LHCN-M2 (cell line): ENCODE measurements at places on chromosomes 7 and 10. TPM values are rescaled to one million over a fixed set of nuclear protein-coding genes. Genes with fewer than 3 reads are reported as not detected.

DNA sequence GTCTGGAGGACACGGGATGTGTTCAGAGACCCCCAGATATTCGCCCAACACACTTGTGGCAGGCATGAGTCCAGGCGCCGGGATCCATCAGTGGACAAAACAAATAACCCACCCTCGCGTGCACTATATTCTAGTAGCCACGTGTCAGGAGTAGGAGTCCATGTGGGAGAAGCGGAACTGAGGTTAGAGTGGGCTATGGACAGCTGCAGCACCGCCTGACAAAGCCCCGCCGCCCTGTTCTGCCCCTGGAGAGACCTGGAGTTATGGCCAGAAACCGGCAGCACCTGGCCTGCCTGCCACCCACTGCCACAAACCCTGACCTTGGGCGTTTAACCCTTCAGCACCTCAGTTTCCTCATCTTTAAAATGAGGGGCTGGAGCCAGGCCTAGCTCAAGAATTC is 181.0 kb upstream of the RNF32 start:
- no peak for DNase-seq

Gene NMT2
- total RNA-seq = 44.8 and 50.3 TPM in 2 replicates

- DNase-seq = no peak
Measured at GRCh38 chr7:128835231-128835751, 5.1 kb downstream of the FLNC start.

DNA sequence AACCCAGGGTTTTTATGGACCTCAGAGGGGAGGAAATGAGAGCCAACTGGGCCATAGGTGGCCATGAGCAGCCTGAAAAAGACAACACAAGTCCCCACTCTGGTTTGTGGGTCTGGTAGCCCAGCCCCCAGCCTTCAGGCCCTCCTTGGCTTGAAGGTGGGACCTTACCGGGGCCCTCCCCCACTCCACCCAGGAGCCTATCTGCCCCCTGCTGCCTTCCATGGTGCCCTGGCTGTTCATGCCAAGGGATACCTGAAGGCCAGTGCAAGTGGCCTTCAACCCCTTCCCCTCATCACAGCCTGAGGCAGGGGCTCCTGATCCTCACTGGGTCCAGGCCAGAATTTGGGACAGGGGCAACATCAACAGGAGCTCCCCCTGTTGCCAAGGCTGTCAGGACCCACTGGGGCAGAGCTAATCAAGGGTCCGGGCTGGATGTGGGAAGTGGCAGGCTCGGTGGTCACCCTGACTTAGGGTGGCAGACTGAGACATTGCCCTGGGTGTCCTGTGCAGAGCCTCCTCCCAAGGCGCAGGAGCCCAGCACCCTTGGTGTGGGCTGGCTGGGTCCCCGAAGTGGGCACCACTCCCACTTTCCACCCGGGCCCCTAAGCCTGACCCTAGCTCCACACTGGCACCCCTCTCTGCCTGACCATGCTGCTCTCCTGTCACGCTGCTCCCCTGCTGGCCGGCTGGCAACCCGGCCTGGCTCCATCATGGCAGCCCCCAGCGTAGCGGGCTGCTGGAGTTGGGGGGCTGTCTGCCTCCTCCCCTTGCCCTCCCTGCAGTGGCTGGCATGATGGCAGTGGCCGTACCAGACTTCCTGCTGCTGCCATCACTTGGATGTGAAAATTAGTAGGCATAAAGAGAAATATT is 6.4 kb downstream of the WDFY4 start:
- DNase-seq = no peak

DNA sequence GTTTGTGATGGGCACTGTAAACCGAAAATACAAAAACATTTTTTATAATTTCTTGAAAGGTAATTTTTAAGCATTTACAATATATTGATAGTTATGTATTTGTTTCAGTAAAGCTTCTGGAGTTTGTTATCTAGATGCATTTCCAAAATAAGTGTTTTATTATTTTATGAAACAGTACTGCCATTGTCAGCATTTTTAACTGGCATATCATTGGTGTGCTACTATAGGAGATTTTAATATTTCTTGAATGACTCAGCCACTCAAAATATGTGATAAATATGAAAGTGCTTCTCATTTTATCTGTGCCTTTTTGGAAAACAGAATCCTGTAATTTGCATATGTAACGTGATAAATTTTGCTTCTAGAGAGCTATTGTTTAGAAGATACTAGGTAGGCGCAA is 97.9 kb downstream of the ANKIB1 start:
- DNase-seq = peak; percentile 19

DNA sequence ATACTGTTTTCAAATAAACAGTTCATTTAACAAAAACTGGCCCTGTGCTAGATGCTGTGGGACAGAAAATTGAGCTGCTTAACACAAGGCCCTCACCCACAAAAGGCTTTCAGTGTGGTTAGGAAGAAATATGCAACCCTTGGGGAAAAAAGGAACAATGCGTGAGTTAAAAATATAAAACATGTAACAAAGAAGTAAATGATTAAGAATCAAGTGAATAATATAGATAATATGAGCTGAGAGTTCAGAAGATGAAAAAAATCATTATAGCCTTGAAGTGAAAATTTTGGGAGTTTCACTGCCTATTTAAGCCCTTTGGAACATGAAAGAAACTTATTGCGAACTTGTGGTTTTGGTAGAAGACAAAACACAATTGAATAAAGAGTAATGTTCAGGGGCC is 495.4 kb downstream of the GFRA1 start:
- peak; percentile 36 for DNase-seq

DNA sequence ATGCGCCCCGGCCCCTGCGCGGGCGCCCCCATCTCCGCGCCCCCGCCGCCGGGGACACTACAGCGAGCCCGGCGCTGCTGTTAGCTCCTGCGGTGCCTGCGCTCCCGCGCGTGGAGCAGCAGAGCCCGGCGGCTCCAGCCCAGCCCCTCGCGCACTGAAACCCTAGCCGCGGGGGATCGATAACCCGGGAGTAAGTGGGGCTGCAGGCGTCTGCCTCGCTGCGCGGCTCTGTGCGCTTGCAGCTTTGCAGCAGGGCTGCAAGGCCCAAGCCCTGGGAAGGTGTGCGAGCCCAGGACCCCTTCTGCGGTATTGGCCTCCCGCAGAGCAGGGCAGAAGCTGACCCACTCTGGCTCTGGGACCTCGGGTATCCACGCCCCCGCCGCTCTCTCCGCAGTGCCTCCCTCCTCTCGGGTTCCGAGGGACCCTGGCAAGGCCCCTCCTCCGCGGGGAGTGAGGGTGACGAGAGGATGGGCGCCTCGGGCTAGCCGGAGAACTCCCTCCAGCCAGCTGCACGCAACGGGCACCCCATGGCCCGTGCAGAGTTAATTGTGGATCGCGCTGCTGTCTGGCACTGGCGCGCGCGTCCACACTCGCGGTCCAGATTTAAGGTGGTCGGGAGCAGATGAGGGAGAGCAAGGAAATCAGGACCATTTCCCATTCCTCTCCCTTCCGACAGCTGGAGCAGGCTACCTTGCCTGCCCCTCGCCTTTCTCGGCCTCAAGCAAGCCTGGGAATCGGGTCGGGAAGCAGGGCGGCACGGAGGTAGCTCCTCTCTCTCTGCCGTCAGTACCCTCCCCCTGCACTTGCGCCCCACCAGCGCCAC is 2.1 kb downstream of the SHH start:
- no peak for DNase-seq

Gene STEAP1B
- not detected in 2 replicates for total RNA-seq

DNA sequence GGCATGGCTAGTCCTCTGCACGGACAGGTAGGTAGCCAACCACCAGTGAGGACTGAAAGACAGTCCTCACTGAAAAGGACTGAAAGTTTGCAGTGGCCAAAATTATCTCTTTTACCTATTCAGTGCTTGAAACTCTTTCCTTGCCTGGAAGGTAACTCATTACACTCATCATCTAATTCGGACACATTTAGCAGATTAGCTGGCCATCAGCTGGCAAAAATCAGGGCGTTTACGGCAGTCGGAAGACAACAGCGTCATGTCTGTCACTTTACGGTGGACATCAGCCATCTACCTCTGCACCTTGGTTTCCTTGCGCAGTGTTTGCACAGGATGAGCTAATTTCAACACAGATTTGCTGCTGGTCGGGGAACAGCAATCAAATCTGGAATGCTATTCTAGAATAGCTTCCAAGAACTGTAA is 740 bp downstream of the ANXA7 start:
- DNase-seq = peak; percentile 51

DNA sequence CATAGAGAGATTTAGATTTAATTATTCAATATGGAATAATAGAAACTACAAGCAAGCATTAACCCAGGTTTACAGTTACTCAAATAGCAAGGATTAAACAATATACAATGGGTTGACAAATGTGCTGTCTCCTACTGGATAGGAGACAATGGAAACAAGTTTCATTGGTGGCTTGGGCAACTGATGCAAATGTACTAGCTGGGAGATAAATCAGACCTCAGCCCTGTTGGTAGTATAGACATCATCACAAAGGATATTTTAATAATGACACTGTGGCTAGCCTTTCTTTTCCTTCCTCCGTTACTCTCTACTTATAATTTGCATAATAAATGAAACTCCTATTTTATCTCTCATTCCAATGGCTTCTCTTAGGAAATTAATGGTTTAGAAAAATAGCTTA is 96.5 kb upstream of the DKK1 start:
- DNase-seq = no peak

GRCh38 chr10:115094416-115095140 is 1.4 kb downstream of the ATRNL1 start:
- no peak for DNase-seq

Gene MET
- 133 and 149 TPM in 2 replicates for total RNA-seq

Gene AMZ1
- total RNA-seq = not detected in 2 replicates

- no peak for DNase-seq
Measured at GRCh38 chr10:46289209-46289810, 2.5 kb downstream of the ANTXRL start.

- peak; percentile 80 for DNase-seq
Measured at GRCh38 chr10:32077896-32078485, 21.8 kb upstream of the KIF5B start.

GRCh38 chr7:140646931-140647647 is 6.5 kb upstream of the DENND2A start:
- peak; percentile 58 for DNase-seq

DNA sequence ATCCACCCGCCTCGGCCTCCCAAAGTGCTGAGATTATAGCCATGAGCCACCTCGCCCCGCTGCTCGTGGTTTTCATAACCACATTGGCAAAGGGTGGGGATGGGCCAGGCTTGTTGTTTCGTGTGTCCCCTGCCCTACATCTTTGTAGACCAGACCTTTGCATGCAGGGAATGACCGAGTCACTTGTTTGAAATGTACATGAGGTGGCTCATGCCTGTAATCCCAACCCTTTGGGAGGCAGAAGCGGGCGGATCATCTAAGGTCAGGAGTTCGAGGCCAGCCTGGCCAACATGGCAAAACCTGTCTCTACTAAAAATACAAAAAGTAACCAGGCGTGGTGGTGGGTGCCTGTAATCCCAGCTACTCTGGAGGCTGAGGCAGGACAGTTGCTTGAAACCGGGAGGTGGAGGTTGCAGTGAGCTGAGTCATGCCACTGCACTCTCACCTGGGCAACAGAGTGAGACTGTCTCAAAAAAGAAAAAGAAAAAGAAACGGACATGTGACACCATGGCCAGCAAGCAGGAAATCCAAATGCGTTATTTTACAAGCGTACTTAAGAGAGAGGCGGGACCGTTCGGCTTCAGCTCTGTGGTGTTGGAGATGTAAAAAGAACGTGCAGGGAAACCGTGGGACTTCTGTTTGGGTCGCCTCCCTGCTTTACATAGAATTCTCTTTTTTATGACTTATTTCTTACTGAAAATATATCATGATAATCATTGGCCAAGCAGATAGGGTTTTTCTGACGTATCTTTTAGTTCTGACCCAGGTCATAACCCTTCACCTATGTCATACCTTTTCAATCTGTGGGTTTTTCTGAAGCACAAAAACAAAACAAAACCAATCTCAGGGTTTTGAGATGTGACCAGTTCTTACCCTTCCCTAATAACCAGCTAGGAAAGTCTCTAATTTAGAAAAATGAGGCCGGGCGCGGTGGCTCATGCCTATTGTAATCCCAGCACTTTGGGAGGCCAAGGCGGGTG is 45.1 kb downstream of the WIPI2 start:
- DNase-seq = peak; percentile 63

GRCh38 chr10:129030996-129031843 is 435.8 kb upstream of the MGMT start:
- DNase-seq = peak; percentile 9

Gene BMI1
- 53.9 and 79.9 TPM in 2 replicates for total RNA-seq

- peak; percentile 64 for DNase-seq
Measured at GRCh38 chr7:12756821-12757220, 69.4 kb downstream of the ARL4A start.

DNA sequence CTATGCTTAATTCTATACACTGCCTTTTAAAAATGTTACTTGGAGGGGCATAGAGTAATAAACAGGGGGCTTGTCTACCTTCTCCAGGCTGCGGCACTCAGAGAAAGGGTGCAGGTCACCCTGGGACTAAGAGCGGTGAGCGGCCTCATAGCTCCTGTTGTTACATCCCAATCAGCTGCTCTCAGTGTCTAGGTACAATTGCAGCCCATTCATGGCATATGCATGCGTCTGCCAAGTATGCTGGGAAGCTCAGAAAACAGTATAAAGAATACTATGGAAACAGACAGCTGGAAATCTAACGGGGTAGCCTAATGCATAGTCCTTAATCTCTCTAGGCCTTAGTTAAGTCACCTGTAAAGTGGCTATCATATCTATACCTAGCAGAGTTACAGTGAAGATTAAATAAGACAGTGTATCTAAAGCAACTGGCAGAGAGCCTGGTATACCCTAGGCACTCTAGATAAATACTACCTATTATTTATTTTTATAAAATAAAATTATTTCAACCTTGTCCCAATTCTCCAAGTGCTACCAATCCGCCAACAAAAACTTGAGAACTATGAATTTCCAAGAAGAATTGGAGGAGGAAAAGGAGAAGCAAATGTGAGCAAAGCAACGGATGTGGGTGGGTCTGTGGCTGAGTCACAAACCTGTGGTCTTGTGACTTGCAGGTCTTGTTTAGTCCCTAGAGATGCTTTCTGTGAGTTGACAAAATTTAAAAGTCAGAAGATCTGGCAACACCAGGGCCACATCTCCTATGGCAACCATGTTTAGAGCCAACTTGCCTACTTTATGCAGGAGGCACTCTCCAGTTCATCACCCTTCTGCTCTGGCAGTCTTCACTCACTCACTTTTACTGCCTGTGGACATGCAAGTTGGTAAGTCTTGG is 183.0 kb downstream of the RAPGEF5 start:
- peak; percentile 12 for DNase-seq

DNA sequence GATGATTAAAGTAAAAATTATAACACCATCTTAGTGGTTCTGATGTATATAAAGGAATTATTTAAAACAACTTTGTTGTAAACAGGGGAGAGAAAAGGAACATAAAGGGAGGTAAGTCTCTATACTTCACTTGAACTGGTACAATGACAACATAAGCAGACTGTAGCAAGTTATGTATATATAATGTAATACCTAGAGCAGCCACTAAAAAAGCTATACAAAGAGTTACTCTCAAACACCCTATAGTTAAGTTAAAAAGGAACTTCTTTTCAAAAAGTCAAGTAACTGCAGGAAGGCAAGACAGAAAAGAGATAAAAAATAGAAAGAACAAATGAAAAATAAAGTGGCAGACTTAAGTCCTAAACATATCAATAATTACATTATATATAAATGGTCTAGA is 82.3 kb downstream of the ZNF503 start:
- no peak for DNase-seq

Gene ASL
- total RNA-seq = 53.0 and 65.3 TPM in 2 replicates

Gene CDK14
- 23.4 and 23.6 TPM in 2 replicates for total RNA-seq

Gene AKR1C1
- total RNA-seq = 42.6 and 56.1 TPM in 2 replicates

GRCh38 chr10:124056337-124056980 is 36.9 kb downstream of the CHST15 start:
- no peak for DNase-seq

- DNase-seq = no peak
Measured at GRCh38 chr7:126378642-126379041, 874.1 kb downstream of the GRM8 start.

Gene ADRB1
- 0.11 and 0.13 TPM in 2 replicates for total RNA-seq

- peak; percentile 41 for DNase-seq
Measured at GRCh38 chr7:30041526-30042269, 13.5 kb downstream of the PLEKHA8 start.
